Peyer's patch (tissue), 4 donors: ENCODE measurements at places on chromosomes 6 and 20.

GRCh38 chr6:150363733-150364132 lies 5.1 kb upstream of the IYD start:
- DNase-seq: no peak

DNA sequence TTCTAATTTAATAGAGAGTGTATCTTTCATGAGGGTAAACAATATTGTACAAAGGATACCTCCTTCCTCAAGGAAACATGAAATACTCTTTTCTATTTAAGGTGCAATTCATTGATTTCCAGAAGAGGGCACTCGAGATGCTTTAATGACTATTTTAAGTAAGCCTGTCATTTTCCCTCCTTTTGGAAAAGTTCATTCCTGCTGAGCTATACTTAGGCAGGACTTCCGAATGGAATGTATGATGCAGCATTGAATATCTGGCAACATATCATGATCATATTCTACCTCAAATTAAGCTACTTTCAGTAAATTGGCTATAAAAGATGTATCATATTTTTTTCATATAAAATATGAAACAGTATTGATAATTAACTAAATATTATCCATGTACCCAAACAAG lies 5.0 kb downstream of the DST start:
- no peak for DNase-seq

GRCh38 chr20:57970116-57970515 lies 258.3 kb downstream of the ANKRD60 start:
- no peak for DNase-seq

DNA sequence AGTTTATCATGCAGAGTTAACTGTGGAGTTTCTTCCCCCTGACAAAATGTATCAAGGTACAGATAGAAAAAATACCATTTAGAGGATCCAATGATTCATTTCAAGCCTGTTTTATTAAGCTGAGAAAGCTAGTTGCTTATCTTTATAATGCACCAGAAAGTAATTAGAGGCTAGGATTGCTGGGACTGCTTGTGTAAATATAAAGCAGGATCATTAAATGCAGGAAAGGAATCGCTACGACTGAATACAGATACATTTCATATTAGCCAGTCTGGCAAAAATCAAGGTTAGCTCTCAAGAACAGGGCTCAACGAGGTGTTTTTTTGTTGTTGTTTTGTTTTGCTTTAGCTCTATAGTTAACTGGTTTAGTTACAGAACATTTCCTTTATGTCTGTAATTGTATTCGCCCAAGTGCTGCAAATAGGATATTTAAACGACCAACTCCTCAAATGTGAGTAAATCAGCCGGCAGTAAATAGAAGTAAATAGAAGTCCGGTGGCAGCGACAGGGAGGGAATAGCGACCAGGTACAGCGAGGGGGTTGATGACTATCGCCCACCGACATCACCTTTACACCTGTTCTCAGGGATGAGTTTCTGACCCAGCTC lies 748 bp downstream of the UBE2J1 start:
- no peak for DNase-seq

- DNase-seq: no peak
Observed at GRCh38 chr6:75155631-75156030, 50.2 kb downstream of the COL12A1 start.

DNA sequence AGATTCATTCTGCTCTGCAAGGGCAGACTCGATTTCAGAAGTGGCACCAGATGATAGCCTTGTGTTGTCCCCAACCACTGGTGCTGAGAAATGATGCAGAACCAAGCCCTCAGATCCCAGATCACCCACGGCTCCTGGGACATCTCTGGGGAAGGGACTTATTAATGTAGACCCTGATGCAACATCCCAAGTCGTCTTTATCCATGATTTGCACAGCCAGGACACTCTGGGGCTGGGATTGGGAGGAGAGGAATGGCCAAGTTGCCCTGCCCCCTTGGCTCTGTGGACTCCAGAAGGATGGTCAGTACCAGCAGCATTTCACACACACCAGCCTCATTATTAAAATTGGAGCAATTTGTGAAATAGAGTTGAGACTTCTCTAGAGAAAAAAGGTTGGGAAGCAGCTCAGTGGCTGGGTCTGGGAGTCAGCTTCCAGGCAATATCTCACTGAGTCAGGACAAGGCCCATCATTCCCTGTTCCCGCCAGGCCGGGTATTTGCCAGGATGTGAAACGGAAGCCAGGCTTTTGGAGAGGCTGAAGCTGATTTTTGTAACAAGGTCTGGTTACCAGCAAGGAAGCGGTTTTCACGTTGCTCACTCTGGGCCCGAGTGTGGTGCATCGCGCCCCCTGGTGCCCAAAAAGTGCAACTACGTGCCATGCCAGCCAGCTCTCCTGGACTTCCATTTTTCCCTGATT lies 67.4 kb downstream of the ZBTB2 start:
- peak; percentile 59 for DNase-seq

DNA sequence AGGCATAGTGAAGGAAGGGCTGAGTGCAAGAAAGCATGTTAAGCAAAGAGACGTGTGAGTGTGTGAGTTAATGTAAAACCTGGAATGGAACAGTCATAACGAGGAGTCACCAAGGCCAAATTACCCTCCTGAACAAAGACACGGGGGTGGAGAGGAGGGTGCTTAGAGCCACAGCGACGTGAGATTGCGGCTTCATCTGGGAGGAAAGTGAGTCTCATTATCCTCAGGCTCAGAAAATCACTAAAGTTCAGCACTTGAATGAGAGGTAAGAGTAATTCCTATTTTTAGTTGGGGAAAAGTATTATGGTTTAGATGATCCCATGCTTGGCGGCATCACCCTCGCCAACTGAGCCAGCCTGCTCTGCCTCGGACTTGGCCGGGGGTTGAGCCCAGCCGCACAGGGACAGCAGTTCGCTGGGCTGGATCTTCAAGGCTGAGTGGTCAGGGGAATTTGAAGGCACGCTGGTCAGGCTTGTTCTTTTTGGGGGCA lies 136.6 kb downstream of the DTNBP1 start:
- no peak for DNase-seq

GRCh38 chr6:137762168-137763090 lies 104.6 kb upstream of the TNFAIP3 start:
- DNase-seq: no peak

GRCh38 chr6:16929809-16930208 lies 168.5 kb upstream of the ATXN1 start:
- no peak for DNase-seq

- DNase-seq: no peak
Observed at GRCh38 chr6:885051-885590, 192.2 kb upstream of the EXOC2 start.

- DNase-seq: no peak
Observed at GRCh38 chr6:13180538-13180937, 147.8 kb downstream of the TBC1D7 start.

GRCh38 chr6:39322306-39322850 lies at the start of gene KCNK16:
Gene KCNK16, minus strand, starts transcription at chr6:39322702. Its CDS starts 162 bp downstream, at chr6:39322540.
- no peak for DNase-seq

DNA sequence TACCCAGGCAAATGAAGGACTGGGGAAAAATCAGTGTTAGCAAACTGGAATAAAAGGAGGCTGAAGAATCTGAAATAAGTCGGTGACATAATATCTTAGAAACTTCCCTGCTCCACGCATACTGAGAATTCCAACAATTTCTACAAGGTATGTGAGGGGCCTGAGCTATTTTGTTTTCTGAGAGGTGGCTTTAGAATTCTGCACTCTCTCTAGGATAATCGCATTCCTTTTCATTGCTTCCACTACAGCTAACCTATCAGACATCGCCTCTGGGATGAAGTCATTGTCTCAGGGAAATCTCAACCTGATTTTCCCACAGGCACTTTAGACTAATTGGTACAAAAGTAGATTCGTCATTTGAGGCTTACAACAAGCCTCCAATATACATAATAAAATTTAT lies 740.8 kb downstream of the PHF3 start:
- no peak for DNase-seq
